Cardiac fibroblast (primary cell): ENCODE measurements at places on chromosomes 3 and 15.
A peak's percentile ranks its signal among the peaks of the same experiment; 100 is the strongest.

GRCh38 chr3:19030522-19030839 is 117.8 kb upstream of the KCNH8 start:
- no peak for DNase-seq

GRCh38 chr15:51108933-51109550 is 14.3 kb upstream of the TNFAIP8L3 start:
- DNase-seq, result peak; percentile 73

DNA sequence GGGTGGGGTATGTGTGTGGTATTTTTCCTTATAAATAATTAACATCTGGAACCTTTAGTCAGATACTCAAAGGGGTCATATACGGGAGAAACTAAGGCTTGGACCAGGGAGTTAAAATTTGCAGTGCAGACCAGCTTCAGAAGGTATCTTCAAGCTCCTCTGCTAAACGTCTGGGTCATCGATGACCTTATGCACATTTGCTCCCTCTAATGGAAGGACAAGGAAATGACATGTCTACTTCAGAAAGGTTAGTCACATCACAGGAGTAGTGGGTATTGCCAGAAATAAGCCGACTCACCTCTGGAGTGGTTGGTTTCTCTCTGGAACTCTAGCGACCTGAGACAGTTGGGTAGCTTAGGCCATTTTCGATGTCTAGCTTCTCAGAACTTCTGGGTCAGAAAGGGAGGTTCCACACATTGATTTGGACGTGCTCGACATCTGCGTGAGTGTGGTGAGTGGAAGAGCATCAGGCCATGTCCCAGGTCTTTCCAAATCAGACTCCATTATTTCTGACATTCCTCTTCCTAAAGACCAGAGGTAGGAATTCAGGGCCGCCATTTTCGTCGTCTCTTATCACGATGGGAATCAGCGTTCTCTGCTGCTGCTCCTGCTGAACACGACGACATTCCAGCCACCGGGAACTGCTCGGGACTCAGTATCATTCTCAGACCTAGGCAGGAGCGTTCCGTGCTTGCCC is 31.8 kb upstream of the RASA2 start:
- peak; percentile 94 for DNase-seq

DNA sequence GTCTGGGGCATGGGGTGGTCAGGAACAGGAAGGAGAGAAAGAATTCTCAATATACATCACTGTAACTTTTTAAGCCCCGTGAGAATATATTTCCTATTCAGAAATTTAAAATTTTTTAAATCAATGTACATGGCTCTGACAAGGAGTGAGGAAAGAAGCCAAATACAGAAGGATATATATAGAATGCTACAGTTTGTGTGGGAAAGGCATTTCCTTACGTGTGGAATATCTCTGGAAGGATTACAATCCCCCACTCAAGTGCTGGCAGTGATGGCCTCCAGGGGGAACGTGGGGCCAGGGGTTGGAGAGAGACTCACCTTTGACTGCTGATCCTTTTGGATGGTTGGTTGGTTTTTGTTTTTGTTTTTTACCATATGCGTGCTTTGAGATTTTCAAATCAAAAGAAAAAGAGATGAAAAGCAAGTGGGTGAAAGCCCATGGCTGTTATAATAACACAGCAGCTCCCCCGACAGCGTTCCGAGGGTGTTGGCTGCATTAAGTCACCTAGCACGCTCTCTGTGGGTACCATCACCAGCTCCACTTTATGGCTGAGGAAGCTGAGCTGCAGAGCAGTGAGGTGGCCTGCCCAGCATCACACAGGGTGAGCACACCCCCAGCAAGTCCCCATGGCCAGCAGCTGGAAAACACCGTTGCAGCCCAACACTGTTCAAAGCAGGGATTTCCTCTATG is 39.9 kb downstream of the TPRA1 start:
- no peak for DNase-seq

- DNase-seq, result no peak
Measured at GRCh38 chr15:45363334-45363733, 15.0 kb downstream of the GATM start.

DNA sequence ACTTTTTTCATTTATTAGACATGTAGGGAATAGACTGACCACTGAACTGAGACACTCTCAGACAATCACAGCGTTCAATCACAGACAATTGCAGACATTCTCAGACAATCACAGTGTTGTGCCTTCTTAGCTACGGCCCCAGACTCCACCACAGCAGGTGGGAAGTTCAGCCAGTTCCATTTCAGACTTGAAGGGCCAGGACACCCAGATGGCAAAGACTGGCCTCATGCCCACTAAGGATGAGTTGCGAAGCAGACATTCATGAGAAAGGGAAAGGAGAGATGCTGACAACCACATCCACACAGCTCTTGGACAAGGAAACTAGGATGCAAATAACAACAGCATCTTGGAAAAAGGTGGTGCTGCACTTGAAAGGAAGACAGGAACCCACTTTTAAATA is 21.9 kb upstream of the ALDH1L1 start:
- DNase-seq, result no peak

DNA sequence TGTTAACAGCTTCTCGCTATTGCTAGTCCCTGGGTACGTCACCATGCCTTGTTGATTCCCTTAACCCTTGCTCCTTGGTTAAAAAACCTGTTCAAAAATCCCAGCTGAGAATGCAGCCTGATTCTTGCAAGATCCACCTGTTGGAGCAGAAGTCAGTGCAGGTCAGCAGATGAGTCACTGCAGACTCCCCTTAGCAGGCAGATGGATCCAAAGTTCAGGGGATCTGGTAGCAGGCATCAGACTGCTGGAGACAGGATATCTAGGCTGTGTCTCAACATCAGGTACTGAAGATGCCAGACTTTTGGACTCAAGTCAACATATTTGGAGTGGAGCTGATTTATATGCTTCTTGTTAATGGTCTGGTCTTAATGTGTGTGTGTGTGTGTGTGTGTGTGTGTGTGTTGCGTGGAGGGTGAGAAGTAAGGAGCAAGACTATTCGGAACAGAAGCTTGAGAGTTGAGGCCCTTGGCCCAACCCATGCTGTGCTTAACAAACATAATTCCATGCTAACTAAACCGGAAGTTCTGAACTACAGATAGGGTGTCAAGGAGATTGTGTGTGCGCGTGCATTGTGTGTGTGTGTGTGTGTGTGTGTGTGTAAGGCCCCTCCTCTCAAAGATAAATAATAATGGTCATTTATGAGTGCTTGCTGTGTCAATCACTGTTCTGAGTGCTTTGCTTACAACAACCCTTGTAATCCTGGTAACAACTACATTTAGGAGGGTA is 1.0 kb upstream of the C3orf52 start:
- no peak for DNase-seq

- DNase-seq, result peak; percentile 46
Measured at GRCh38 chr15:96237002-96237401, 93.5 kb upstream of the NR2F2 start.

- no peak for DNase-seq
Measured at GRCh38 chr15:75454471-75455378, 3.2 kb upstream of the SIN3A start.

GRCh38 chr15:42184736-42185135 is 23.4 kb downstream of the VPS39 start:
- no peak for DNase-seq

DNA sequence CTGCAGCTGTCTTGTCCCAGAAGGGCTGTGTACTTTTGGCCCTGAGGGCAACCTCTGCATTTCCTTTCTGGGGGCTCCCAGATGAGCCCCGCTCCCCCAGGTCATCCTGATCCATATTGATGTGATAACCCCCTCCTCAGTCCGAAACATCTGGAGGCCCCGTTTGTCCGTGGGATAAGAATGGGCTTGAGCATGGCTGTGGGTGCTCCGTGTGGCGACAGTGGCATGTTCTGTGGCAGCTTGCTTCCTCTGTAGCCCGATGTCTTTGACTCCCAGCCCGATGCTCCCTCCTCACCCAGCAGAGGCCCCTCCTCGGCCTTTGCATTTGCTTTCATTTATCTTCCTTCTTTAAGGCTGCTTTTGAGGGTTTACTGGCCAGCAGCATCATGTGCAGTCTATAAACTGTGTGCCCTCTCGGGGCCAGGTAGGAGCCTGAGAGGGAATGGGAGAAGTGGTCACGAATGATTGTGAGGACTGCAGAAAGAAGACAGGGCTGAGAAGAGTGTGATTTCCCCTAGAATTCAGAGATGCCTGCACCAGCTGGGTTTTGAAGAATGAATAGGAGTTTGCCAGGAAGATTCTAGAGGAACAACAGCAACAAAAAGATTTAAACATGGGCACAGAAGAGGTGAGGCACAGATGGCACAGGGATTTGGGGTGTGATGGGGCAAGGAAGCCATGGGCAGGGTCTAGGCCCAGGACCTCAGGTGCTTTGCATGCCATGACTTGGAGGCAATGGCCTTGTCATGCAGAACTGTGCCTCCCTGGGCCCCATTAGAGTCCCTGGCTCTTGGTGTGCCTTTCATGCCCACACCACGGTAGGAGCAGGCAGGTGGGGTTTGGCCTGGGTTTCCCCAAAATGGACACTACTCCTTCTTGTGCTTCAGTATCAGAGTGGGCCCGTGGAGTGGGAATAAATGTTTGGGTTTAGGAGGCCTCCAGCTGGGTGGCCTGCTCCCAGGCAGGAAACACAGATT is 34.2 kb downstream of the APBA2 start:
- DNase-seq, result no peak

DNA sequence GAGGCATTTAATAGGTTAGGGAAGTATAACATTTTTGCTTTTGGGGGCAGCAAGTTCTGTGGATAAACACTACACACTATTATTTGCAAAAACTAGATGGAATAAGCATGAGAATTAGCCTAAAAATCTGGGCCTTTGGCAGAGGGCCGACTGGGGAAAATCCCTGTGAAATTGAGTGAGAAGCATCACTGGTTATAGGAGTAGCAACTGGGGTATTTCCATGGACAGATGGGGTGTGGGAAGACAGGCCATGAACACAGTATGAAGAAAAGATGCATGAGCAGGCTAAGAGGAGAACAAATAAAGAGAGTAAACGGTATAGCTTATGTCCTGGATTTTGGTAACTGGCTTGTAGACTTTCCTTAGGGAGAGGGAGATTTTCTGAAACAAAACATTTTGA is 32.9 kb upstream of the CSPG5 start:
- no peak for DNase-seq

GRCh38 chr3:173676094-173676493 is 278.6 kb downstream of the NLGN1 start:
- no peak for DNase-seq

GRCh38 chr3:5568451-5568850 is 380.9 kb downstream of the EDEM1 start:
- no peak for DNase-seq

DNA sequence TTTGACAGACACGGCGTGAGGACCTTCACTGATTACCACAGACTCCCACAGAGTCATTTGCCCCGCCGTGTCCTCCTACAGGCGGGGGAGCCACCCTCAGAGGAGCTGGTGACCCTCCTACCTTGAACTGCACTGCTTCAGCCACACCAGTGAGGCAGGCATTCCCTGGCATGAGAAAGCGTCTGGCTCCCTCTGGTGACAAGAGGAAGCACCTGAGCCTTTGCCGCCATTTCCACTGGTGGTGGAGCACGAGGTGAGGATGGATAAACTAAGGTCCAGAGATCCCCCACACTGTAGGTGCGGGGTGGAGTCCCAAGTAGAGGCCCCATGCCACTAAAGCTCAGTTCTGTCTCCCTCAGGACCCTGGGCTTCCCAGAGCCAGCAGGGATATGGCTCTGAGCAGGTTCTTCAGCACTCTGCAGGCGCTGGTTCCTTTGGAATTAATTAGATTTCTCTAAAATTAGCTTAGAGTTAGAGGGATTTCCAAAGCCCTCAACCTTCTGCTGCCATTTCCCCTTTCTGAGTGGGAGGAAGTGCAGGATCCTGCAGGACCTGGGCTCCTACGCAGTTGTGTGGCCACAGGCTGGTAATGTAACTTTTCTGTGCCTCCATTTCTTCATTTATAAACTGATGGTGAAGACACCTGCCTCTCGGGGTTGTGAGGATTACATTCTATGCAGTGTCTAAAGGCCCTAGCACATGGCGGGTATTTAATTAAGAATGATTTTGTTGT is 224.0 kb downstream of the SLCO3A1 start:
- DNase-seq, result peak; percentile 74

DNA sequence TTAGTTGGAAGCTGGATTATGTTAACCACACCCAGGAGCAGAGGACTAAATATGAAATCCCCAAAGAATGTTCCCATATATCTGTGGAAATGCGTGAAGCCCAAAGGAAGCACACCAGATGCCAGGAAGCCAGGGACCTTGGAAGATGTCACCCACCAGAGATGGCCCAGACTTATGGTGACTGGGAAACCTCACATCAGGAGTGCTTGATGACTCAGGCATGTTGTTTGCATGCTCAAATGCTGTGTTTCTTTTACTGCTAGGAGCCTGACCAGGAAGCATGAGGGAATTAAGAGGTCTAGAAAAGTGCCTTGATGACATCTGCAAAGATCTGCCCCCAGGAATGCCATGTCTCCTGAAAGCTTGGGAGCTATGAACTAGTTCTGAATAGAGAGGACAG is 109.0 kb upstream of the SLC2A2 start:
- peak; percentile 36 for DNase-seq

GRCh38 chr3:148599481-148599880 is 98.2 kb upstream of the AGTR1 start:
- DNase-seq, result no peak

DNA sequence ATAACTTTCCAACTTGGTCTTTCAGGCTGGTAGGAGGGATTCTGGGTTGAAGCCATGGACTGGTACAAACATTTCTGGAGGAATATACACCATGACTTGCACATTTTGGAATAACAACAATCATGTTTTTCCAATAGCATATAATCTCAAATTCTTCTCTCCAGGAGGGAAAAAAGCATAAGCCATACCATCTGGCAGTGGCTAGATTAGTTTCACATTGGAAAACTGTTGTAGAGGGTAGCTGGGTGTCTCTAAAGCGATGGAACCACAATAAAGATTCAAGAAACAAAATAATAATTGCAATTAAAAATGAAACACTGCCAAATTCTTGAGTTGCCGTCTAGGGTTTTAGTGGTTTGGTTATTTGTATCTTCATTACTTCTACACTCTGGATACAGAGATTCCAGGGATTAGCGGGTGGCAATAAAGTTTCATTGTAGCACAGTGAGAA is 278.5 kb upstream of the RASGRP1 start:
- no peak for DNase-seq

DNA sequence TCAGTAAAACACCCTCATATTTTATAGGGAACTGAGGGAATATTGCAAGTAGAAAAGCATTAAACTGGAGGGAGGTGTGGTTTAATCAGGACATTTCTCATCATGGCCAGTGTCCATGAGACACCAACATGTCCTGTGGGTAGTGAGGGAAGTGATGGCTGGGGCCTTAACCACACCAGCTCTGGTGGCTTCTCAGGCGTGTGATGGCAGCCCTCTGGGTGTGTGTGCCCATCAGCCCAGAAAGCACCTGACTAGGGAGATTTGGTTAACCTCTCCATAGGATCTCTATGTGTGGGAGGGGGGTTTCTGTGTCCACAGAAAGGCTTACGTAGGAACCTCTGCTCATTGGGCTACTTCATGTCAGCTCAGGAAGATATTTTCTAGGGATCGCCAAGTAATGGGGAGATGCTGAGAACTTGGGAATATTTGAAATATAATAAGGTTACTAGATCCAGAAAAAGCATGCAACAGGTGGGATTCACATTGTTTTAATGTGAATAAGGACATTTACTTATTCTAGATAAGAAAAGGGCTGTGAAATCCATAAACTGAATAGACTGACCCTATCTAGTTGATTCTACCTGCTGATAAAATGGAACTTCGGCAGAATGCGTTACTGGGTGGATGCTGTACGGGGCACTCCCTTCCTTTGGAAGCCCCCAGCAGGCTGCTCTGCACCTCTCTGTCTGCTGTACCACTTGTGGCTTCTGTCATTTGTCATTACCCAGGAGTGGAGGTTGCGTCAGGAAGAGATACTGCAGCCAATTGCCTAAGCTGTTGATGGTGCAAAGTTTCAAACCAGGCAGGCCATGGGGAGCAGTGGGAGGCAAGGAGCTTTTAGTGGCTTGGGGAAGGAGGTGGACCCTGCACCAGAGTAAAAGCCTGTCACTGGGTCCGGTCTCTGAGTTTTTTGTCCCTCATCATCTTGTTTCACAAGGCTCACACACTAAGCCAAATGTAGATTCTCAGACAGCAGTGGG is 21.5 kb downstream of the PDHB start:
- DNase-seq, result no peak
